ENCODE measurements at places on chromosomes 12 and 14.

DNA sequence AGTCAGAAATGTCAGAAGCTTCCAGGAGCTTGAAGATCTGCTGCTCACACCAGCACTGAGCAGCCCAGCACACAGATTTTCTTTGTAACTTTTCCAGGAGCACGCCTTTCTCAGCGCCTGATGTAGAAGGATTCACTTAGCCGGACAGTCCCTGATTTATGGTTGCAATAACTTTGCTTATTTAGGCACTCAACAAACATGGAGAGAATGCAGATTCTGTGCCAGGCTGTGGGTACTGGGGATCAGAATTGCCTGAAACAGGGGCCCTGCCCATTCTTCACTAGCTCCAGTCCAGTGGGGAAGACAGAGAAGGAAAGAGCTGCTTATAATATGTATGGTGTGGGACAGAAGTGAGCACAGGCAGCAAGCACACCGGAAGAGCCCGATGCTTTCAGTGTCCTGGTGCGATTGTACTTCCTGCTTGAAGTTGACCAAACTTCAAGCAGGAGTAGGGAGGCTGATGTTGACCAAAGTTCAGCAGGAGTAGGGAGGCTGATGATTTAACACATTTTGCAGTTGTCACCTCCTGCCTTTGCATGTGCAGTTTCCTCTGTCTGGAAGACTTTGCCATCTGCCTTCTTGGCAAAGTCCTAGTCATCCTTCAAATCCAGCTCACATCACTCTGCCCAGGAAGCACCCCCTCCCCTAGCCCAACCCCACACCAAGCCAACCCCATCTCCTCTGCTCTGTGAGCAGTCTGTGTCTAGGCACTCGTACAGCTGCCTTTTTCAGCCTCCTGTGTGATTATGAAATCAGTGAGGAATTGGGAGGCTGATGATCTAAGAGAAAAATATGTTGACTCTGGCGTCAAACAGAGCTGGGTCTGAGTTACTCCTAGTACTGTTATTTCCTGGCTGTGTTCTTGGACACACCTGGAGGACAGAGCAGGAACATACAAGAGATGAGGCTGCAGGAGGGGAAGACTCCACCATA, 12.0 kb upstream of the PRIMA1 start:
- no peak for DNase-seq

DNA sequence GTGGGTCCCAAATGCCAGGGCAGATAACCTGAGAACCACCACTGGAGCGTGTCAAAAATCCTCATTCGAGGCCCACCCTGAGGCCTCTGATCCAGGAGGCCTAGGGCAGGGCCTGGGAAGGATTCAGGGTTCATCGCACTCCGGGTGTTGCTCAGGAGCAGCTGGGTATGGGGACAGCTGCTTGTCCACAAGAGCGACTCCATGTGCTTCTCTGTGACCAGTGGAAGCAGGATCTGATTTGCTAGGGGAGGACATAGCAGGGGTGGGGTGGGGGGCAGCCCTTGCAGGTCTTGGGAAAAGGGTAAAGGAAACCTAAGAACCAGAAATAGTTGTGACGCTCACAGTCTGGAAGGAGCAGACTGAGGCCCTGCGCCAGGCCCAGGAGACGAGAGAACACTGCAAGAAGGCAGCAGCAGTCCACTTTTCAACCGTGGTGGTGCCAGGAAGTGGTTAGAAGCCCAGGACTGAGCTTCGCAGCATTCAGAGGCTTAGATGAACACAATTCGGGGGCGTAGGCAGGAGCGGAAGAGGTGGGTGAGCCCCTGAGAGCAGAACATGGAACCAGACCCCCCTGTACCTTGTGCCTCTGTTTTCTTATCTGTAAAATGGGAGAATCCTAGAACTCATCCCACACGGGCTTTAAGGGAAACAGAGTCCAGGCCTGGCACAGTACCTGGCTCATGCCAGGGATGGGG, 33.7 kb downstream of the ITPK1 start:
- DNase-seq, result no peak

- no peak for DNase-seq
Observed at GRCh38 chr14:97802430-97803373, 1005.5 kb downstream of the VRK1 start.

- no peak for DNase-seq
Observed at GRCh38 chr14:74868739-74869138, 7.2 kb downstream of the PROX2 start.

DNA sequence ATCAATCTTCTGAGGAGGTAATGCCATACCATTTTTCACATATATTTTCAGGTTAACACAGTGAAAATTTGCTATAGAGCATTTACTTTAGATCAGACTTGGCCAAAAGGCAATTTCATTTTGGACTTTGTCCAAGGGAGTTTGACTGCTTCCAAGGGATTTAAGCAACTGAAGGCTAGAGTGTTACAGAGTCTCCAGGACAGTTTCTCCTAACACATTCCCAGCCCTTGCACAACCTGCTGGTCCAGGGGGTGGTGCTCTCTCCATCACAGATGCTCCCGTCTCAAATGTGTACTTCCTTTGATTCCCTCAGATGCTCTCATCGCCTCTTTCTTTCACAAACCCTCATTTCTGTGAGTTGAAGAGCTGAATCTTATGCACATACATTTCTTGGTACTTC, 143.1 kb downstream of the TPH2 start:
- DNase-seq, result no peak

GRCh38 chr12:56122637-56123036, 4.6 kb downstream of the ZC3H10 start:
- no peak for DNase-seq

GRCh38 chr14:51546603-51547258, 105.0 kb upstream of the FRMD6 start:
- DNase-seq, result no peak

All from naive B cell (primary cell).